A549 treated with Mapracorat at 1 μM for 4 hours (cell line): ENCODE measurements at places on chromosomes 12 and 14. TPM values are rescaled to one million over a fixed set of nuclear protein-coding genes. Genes with fewer than 3 reads are reported as not detected.

Gene ZDHHC22
- 0.18 to 0.33 TPM (median 0.21 TPM) in 5 replicates for total RNA-seq

Gene ALDH2
- total RNA-seq, result 61.5 to 94.1 TPM (median 86.3 TPM) in 5 replicates

Gene COX8C
- total RNA-seq, result not detected in 5 replicates

Gene LRTM2
- total RNA-seq, result 0.05 TPM in 1 of 5 replicates, not detected in the others

Gene PIP4K2C
- total RNA-seq, result 38.3 to 48.9 TPM (median 42.1 TPM) in 5 replicates

Gene PTGR2
- 7.0 to 10.2 TPM (median 8.4 TPM) in 5 replicates for total RNA-seq

Gene OTX2
- not detected in 5 replicates for total RNA-seq

Gene FBLN5
- total RNA-seq, result 4.7 to 6.2 TPM (median 5.7 TPM) in 5 replicates

Gene SPX
- 2.8 to 4.0 TPM (median 3.3 TPM) in 5 replicates for total RNA-seq

Gene LRP1-AS
- total RNA-seq, result not detected in 5 replicates

Gene PTGER2
- total RNA-seq, result 2.3 to 3.7 TPM (median 3.5 TPM) in 5 replicates

Gene KCNH5
- total RNA-seq, result 0.02 TPM in 1 of 5 replicates, not detected in the others

Gene CACNA2D4
- total RNA-seq, result not detected in 5 replicates

Gene STXBP6
- total RNA-seq, result 1.8 to 2.5 TPM (median 2.0 TPM) in 5 replicates

Gene SCARB1
- 112 to 168 TPM (median 158 TPM) in 5 replicates for total RNA-seq

Gene INHBC
- not detected in 5 replicates for total RNA-seq

Gene NXPH4
- total RNA-seq, result 4.1 to 5.6 TPM (median 5.3 TPM) in 5 replicates

Gene PIP4P1
- 28.6 to 38.3 TPM (median 32.2 TPM) in 5 replicates for total RNA-seq

Gene OAS1
- 29.0 to 44.5 TPM (median 40.3 TPM) in 5 replicates for total RNA-seq

Gene PLEKHD1
- total RNA-seq, result 0.03 to 0.06 TPM (median 0.06 TPM) in 3 of 5 replicates, not detected in the others

Gene C14orf132
- 4.6 to 6.8 TPM (median 6.4 TPM) in 5 replicates for total RNA-seq

Gene GUCY2C
- not detected in 5 replicates for total RNA-seq

Gene RPGRIP1
- total RNA-seq, result 0.10 to 0.45 TPM (median 0.26 TPM) in 5 replicates

Gene RAB35
- total RNA-seq, result 65.1 to 86.4 TPM (median 82.1 TPM) in 5 replicates

Gene PLEKHA5
- total RNA-seq, result 5.8 to 7.9 TPM (median 7.3 TPM) in 5 replicates

Gene SERPINA6
- total RNA-seq, result 0.81 to 1.6 TPM (median 0.88 TPM) in 5 replicates

Gene CEBPE
- total RNA-seq, result not detected in 5 replicates

Gene KRT3
- total RNA-seq, result 0.06 to 0.11 TPM in 2 of 5 replicates, not detected in the others

Gene CLEC14A
- total RNA-seq, result not detected in 5 replicates

Gene LRRC10
- total RNA-seq, result not detected in 5 replicates

Gene CCDC184
- 2.6 to 3.8 TPM (median 3.2 TPM) in 5 replicates for total RNA-seq

Gene DLST
- 92.8 to 97.4 TPM (median 96.0 TPM) in 5 replicates for total RNA-seq

Gene KRT83
- total RNA-seq, result 2.4 to 6.6 TPM (median 6.0 TPM) in 5 replicates

Gene STRAP
- total RNA-seq, result 189 to 194 TPM (median 193 TPM) in 5 replicates

Gene CPM
- 4.5 to 6.1 TPM (median 5.2 TPM) in 5 replicates for total RNA-seq

Gene TAS2R20
- total RNA-seq, result 0.10 to 0.19 TPM in 2 of 5 replicates, not detected in the others

Gene KRT72
- total RNA-seq, result not detected in 5 replicates

Gene ITGB7
- 0.35 to 0.84 TPM (median 0.55 TPM) in 5 replicates for total RNA-seq

Gene FLVCR2
- total RNA-seq, result 9.2 to 11.9 TPM (median 10.8 TPM) in 5 replicates
